ENCODE measurements at places on chromosomes 11 and 22.

- no peak for DNase-seq
Observed at GRCh38 chr11:15765530-15765929, 590.8 kb downstream of the SOX6 start.

- DNase-seq = no peak
Observed at GRCh38 chr11:69002570-69003231, 10.3 kb downstream of the MRGPRF start.

GRCh38 chr11:62846177-62846576, 6.8 kb upstream of the WDR74 start:
- DNase-seq = no peak

DNA sequence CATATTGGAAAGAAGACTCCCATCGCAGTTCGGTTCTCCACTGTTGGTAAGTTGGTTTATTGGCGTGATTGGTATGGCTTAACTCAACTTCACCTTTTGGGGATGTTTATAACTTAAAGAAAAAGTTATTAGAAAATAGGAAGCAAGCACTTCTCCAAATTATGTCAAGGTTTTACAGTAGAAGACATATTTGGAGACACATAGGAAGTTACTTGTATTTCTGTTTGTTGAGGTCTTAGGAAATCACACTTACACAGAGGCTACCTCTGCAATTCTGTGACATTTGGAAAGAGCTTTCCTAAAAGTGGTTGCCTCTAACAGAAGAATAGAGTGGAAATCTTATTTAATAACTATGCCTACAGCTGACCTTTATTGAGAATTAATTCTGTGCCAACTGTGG, 12.3 kb downstream of the CAT start:
- DNase-seq = no peak

DNA sequence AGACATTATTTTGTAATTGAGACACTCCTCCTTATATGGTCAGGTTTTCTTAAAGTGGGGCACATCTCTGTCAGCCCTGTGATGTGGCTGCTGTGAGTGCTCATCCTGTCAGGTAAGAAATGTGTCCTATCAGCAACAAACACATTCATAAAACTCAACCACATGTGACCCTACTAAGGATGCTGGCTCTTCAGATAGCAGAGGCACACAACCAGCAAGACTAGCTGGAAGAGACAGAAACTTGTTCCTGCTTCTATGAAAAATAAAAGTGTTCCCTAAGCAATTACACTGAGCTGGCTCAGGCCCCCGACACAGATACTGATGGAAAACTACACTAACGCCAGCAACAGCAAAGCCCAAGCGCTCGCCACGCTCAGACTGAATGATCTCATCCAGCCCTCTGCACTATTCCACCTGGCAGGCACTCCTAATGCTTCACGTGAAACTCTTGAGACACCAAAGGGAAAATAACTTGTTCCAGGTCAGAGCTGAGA, 49.8 kb upstream of the CYP2D6 start:
- peak; percentile 77 for DNase-seq

DNA sequence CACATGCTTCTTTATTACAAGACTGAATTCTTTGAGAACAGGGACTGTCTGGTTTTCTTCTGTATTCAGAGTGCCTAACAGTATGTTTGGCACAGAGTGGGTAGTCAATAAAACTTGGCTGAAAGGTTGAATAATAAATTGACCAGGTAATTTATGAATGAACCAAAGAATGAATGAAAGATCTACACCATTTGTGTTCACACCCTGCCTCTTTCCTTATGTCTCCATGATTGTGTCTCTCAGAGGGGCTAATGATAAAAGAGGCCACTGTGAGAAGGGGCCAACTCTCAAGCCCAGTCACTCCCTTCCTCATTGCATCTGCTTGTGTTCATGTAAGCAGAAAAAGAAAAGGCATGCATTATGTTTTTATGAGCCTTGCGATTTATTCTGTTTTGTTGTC, 569.7 kb upstream of the TENM4 start:
- no peak for DNase-seq

DNA sequence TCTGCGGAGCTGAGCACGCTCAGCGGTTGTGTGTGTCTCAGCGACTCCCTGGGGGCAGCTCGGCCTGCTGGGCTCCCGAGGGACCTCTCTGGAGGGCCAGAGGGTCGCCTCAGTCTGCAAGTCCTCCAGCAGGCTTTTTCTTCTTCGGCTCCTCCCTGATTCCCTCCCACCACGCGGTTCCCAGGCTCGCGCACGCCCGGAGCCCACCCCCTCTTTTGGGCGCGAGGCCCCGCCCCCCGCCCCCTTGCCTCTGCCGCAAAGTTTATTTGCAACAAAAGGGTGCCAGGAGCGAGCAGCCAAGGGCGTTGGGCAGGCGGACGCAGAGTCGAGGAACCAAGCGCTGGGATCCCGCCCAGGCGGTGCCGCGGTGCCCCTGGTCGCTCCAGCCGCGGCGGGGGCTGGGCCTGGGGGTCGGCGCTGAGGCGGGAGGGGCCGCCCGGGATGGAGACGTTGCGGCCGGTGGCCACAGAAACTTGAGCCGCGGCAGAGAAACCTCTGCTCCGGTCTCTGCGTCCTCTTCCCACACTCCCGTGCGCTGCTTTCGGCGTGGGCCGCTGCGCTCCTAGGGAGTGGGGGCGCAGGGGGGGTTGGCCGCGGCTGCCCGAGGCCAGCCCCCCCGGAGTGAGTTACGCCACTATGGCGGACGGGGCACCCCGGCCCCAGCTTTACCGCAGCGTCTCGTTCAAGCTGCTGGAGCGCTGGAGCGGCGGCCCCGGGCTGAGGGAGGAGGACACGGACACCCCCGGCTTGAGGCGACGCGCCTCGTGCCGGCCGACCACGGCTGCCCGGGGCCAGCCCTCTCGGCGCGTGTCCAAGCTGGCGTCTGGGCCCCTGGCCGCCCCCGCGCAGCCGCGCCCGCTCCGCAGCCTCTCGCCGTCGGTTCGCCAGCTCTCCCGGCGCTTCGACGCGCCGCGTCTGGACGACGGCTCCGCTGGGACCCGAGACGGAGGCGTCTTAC, at the start of gene ARHGEF17:
TSS of gene ARHGEF17 (plus strand) at position 274 of the 958 bp plus-strand sequence. CDS start at position 637, 363 bp downstream.
- peak; percentile 80 for DNase-seq

DNA sequence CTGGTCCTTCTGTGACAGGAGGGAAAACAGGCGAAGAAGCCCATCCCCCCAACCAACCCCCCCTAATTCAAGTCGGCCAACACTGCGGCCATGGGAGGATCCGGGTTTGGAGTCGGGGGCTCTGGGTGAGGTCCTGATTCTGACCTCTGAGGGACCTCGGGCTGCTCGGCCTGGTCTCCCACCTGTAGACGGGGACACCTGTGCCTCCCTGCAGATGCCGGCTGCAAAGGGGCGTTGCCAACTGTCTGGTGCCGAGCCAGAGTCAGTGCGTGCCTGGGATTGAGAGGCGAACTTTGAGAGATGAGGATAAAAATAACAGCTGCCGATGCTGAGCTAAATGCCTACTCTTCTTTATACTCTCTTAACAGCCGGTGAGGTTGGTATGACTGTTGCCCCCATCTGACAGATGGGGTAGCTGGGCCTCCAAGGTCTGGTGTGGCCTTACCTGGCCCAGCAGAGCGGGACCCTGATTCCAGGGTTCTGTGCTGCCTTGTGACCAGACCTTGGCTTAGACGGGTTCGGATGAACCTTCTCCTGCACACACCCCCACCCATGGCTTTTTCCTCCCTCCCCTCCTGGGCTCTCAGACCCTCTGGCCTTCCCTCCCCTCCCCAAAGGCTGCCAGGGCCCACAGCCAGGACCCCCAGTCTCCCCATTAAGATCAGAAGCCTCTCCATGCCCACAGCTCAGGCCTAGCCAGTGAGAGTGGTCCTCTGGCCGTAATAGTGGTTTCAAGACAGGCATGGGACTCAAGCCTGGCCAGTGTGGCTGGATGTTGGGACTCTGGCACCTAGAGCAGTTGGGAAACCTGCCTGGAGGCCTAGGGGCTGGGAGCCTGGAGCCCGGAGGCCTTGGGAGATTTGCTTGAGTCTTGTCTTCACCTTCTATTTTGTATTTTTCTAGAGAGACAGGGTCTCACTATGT, 41.7 kb downstream of the KCNJ4 start:
- DNase-seq = peak; percentile 65

GRCh38 chr11:96708219-96708878, 318.5 kb downstream of the JRKL start:
- DNase-seq = peak; percentile 65

GRCh38 chr11:64718084-64718779, 4.8 kb downstream of the NRXN2 start:
- no peak for DNase-seq

GRCh38 chr11:59480359-59480758, 7.2 kb downstream of the OR4D10 start:
- DNase-seq = no peak

GRCh38 chr22:23424031-23424430, 156.1 kb downstream of the IGLL1 start:
- DNase-seq = no peak

DNA sequence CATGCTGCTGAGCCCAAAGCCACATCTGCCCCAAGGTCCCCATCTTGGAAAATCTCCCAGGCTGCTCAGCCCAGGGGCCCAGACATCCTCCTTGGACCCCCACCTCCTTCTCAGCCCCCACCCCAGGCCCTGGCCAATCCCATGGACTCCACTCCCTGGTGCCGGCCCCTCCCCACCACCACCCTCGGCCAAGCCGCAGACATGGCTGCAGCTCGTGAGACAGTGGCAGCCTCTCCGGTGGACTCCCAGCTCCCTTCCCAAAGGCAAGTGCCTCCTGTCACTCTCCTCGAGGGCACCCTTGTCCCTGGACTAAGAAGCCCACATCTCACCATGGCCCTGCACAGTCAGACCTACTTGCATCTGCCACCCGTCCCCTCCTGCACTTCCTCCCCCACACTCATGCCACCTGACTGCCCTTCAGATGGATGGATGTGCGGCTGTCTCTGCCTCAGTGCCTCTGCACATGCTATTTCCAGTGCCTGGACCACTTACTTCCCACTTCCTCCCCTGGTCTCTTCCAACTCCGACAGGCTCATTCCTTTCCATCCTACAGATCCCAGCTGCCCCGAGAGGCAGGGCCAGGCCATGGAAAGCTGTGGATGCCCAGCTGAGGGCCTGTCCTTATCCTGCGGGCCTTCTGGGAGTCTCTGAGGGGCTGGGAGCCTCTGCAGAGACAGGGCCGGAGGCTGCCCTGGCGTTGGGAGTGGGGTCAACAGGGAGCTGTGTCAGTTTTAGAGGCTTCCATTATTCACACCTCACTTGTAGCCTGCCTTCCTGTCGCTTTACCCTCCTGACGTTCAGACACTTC, 25.5 kb upstream of the RFPL3 start:
- no peak for DNase-seq

- DNase-seq = no peak
Observed at GRCh38 chr11:97746818-97747217, 1273.9 kb upstream of the CNTN5 start.

GRCh38 chr11:110297076-110297725, 787 bp upstream of the RDX start:
- peak; percentile 28 for DNase-seq

GRCh38 chr22:45263463-45264269, 21.1 kb upstream of the UPK3A start:
- DNase-seq = peak; percentile 89

DNA sequence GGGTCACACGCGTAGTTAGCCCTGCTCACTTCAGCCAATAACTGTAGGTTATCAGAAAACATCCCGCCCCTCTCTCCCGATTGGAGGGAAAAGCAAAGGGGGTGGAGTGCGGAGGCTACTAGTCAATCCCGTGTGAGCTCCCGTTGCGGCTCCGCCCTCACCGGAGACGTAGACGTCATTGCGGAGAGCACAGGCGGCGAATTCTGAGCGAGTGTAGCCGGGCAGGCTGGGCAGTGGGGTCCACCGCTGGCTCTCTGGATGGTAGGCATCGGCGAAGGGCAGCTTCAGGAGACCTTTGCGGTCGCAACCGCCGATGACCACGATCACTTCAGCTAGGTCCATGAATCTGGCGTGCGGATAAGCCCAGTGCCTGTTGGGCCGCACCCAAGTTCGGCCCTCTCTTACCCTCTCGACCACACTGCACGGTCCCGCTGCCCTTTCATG, 4.7 kb downstream of the KLHL35 start:
- peak; percentile 98 for DNase-seq

DNA sequence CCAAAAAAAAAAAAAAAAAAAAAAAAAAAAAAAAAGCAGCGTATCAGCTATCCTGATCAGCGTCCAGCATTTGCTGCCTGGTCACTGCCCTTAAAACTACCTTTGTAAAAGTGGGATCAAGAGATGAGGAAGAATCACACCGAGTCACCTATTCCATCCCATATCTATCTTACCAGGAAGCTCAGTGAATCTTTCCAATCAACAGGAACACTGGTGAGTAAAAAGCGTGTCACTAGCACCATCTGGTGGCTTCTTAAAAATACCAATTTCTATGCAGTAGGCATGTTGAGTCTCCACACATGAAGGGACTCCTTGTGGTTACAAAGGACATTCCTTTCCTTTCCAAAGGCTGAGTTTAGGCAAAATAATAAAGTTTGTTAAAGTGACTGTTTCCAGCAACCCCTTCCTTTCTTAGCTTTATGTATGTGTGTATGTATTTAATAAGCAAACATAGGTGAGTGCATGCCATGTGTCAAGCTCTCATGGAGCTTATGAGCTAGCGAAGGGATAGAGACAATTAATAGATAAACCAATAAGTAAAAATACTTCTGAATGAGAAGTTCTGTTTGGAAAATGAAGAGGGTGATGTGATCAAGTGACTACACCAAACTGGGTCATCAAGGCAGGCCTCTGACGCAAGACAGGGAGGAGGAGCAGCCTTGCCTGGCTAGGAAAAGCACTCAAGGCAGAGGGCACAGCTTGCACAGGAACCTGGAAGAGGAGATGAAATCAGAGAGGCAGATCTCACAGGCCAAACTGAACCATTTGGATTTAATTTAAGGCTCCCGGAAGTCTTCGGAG, 13.9 kb upstream of the TP53AIP1 start:
- DNase-seq = peak; percentile 90

GRCh38 chr11:37502202-37502601, 904.2 kb upstream of the RAG2 start:
- no peak for DNase-seq

DNA sequence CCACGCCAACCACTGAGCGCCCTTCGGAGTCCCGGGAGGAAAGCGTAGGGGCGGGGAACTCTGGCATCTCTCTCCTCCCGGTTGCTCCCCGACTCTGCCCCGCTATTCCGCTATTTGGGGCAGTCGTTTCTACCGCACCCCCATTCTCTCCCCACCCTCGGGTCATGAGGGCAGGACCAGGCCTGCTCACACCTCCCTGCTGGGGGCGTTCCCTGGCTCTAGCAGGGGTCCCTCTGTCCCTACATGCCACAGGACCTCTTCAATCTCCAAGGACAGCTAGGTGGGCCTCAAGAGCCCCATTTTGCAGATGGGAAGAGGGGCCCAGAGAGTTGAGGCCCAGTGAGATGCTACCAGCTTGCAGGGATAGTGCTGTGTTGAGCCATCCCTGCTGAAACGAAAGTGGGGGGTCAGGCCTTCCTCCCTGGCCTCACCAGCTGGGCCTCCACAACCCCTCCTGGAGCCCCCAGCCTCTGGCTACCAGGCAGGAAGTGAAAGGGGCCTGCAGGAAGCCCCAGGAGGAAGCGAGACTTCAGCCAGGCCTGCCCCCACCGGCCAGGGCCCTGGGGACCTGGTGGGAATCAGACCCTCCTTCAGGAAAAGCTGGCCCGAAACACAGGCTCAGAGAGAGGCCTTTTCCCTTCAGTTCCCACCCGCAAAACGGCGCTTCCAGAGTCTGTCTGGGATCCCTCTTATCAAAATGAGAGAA, 5.5 kb upstream of the SHISA8 start:
- DNase-seq = no peak

GRCh38 chr11:126476977-126477376, 121.5 kb downstream of the ST3GAL4 start:
- DNase-seq = no peak

Measured in DMS53 (cell line).